ENCODE measurements at places on chromosomes 12 and 14.

GRCh38 chr12:28191051-28192048 is 1.1 kb downstream of the CCDC91 start:
- DNase-seq = no peak

GRCh38 chr12:20463913-20464524 is 95.7 kb downstream of the PDE3A start:
- DNase-seq = no peak

- no peak for DNase-seq
These were observed 119.8 kb downstream of the ARID2 start for GRCh38 chr12:45849289-45849688.

DNA sequence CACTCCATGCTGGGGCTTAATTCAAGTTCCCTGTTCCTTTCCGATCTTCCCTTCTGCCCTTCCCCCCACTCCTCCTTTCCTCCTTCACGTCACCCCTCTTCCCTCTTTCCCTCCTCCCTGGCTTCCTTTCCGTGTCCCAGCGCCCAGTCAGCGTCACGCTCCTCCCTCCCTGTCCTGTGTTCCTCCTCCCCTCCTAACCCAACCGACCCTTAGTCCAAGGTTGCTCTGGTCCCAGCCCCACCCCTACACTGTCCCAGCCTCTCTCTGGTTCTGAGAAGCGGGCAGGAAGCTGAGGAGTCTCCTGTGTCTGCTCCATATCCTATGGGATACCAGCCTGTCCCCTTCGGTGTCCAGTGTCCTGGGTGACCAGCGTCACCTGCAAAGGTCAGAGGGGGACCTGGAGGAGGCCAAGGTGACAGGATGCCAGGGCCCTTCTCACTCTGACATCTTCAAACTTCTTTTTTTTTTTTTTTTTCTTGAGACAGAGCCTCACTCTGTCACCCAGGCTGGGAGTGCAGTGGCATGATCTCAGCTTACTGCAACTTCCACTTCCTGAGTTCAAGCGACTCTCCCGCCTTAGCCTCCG is 56.2 kb upstream of the TSPAN9 start:
- no peak for DNase-seq

DNA sequence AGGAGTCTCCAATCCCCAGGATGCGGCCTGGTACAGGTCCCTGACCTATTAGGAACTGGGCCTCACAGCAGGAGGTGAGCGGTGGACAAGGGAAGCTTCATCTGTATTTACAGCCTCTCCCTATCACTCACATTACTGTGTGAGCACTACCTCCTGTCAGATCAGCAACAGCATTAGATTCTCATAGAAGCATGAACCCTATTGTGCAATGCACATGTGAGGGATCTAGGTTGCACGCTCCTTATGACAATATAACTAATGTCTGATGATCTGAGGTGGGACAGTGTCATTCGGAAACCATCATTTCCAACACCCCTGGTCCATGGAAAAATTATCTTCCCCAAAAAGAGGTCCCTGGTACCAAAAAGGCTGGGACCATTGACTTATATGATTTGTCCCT is 1000.5 kb downstream of the FLRT2 start:
- DNase-seq = no peak

GRCh38 chr14:98175436-98175835 is 1096.6 kb downstream of the BCL11B start:
- no peak for DNase-seq

DNA sequence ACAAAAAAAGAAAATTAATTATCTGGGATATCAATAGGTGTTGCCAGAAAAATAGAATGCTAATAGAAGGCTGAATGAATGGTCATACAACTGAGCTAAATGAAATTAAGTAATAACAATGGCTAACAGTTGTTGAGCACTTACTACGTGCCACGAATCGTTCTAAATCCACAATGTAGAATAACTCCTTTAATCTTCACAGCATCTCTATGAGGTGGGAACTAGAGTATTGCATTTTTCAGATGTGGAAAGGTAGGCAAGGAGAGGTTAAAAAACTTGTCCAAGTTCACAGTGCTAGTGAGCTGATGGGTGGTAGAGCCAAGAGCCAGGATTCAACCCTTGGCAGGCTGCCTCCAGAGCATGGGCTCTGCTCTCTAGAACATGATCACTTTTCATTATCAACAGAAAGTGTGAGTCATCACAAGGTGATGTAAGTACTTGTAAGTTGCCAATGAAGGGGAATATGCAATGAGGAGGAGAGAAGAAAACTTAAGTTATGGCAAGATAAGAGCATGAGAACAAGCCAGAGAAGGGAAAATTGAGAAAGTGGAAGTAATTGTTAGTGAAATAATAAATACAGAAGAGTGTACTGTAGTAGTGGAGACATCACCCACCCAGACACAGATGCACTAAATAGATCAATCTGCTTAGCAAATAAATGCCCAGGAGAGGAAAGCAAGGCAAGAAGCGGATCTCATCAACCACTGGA is 122.1 kb downstream of the PRKD1 start:
- no peak for DNase-seq

DNA sequence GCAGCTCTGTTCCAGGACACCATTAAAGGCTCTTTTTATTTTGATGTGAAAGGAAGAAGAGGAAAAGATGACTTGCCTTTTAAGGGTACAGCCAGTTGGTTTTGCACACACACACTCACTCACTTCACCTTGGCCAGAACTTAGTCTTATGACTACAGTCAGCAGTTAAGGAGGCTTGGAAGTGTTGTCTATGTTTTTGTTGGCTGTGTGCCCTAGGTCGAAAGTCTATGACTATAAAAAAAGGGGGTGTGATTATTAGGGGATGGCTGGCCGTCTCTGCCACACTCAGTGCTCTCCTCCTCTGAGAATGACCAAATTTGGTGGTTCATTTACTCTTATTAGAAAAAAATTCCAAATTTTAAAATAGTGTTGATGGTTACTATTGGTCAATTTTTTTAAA is 139.5 kb upstream of the OTX2 start:
- DNase-seq = no peak

DNA sequence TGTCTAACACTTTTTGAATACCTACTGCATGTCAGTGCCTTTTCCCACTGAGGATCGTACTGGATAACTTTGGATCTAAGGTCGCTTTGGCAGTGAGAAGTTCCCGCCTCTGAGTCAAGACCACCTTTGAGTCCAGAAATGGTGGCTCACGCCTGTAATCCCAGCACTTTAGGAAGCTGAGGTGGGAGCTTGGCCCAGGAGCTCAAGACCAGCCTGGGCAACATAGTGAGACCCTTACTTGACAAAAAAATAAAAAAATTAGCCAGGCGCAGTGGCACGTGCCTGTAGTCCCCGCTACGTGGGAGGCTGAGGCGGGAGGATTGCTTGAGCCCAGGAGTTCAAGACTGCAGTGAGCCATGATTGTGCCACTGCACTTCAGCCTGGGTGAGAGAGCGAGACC is 61.1 kb downstream of the CHST11 start:
- no peak for DNase-seq

DNA sequence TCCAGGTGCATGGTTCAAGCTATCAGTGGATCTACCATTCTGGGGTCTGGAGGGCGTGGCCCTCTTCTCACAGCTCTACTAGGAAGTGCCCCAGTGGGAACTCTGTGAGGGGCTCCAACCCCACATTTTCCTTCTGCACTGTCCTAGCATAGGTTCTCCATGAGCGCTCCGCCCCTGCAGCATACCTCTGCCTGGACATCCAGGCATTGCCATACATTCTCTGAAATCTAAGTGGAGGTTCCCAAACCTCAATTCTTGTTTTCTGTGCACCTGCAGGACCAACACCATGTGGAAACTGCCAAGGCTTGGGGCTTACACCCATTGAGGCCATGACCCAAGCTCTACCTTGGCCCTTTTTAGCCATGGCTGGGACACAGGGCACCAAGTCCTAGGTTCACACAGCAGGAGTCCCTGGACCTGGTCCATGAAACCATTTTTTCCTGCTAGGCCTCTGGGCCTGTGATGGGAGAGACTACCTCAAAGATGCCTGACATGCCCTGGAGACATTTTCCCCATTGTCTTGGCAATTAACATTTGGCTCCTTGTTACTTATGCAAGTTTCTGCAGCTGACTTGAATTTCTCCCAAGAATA is 76.8 kb downstream of the CRADD start:
- DNase-seq = no peak

DNA sequence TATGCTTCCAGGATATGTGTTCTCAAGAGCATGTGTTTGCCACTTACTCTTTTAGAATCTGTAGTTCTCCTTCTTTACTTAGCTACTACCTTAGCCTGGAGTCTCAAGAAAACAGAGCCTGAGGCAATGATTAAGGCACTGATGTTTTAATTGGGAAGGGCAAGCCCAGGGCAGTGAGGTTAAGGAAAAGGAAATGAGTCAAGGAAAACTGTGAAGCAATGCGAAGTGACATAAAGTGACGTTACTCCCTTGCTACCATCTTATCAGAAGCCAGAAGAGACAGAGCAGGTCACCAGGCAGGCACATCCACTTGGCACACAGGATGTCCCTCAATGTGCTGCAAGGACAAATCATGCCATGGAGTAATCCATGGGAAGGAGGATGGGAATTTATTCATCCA is 11.3 kb upstream of the EML5 start:
- DNase-seq = no peak

- no peak for DNase-seq
These were observed 27.3 kb downstream of the PSMA6 start for GRCh38 chr14:35319509-35319908.

DNA sequence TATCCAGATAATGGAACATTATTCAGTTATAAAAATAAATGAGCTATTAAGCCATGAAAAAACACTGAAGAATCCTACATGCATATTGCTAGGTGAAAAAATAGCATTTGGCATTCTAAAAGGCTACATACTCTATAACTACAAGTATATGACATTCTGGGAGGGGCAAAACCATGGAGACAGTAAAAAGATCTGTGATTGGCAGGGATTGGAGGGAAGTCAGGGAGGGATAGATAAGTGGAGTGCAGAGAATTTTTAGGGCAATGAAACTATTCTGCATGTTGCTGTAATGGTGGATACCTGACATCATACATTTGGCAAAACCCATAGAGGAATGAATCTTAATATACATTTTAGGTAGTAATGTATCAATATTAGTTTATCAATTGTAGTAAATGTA is 63.1 kb upstream of the SLC38A2 start:
- no peak for DNase-seq

DNA sequence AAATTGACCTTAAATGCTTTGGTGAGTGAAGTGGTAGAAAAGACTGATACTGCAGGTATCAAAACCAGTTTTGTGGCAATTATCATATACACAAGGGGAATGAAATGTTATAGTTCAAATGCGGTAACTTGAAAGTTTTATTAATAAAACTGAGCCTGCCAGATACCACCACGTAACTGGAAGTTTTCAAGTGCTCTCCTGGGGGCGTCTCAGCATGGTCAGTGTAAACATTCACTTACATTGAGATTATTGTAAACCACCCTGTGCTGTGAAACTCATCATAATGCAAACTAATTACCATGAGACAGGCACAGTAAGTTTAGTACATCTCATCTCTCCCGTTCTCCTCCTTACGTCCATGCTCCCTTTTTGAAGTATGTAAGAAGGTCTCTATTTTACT is 280.7 kb upstream of the FAR2 start:
- DNase-seq = no peak

DNA sequence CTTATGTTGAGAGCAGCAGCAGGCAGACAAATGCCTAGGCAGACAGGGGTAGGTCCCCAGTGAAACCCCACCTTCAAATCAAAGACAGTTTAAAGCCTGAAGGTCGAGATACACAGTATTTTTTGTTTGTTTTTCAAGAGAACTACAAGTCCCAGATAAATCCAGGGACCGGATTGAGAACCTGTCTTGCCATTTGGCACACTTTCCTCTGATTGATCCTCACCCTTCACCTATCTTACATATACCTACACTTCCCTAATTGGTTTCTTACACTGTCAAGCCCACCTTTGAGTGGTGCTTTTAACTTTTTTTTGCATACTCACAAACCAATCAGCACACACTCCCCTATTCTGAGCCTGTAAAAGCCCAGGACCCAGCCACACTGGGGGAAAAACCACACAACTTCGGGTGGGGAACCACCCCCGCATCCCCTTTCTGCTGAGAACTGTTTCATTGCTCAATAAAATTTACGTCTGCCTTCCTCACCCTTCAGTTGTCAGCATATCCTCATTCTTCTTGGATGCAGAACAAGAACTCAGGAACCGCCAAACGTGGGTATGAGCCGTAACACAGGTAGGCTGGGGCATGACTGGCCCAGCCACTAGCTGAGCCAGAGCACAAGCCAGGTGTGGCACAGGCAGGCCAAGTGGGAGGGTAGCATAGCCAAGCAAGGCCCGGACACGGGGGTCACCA is 11.1 kb downstream of the DICER1 start:
- DNase-seq = no peak

- DNase-seq = no peak
These were observed 19.4 kb upstream of the EIF2B2 start for GRCh38 chr14:74983343-74983742.

DNA sequence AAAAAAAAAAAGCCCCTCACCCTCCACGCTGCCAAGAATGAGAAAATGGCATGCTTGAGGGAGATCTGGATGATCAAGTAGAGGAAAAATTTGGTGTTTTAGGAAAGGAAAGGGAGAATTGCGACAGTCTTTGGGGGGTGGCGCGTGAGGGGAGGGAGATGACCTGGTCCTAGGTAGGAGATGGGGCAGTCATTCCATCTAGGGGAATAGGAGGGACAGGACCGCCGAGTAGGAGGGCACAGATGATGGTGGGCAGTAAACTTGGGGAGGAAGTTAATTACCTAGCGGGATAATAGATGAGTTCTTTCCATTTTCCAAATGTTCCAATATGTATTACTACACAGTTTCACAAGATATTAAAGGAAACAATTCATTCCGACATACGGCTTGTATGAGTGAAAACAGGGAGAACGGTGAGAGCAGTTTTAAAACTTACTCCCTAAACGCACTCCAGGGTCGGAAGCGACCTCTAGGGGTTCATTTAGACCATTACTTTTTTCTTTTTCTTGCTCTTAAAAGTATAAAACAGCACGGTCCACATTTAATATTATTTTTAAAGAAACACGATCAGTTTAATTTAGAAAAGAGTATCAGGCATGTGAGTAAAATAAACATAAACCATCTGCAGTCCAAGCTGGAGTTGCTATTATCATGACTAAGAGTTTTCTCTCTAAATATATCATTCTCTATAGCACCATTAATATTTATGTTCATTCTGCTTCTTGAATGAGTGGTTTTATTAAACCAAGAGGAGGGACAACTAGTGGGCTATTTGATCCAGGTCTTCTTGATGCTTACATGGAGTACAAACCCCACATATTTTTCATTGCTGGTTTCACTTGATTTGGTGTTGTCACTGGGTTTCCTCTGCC is 3.0 kb upstream of the FNTB start:
- DNase-seq = no peak

DNA sequence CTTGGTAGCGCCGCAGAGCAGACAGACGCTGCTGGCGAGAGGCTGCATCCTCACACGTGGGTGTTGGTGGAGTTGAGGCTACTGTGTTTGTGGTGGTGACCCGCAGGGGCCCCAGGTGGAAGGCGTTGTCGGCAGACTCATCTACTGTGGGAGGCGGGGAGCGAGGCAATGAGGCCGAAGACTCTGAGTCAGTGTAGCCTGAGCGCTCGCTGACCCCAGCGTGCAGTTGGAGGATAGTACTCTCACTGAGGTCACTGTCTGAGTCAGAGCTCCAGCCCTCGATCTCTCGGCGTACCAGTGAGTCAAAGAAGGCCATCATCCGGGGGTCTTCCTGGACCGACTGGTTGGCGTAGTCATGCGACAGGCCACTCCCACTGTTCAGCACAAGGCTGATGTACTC is 76.0 kb upstream of the ACTN1 start:
- DNase-seq = no peak

- DNase-seq = no peak
These were observed 42.9 kb upstream of the VRK1 start for GRCh38 chr14:96754162-96754844.

All from ecto neural progenitor cell (in vitro differentiated cells).